ENCODE measurements at places on chromosomes 11 and 22.

DNA sequence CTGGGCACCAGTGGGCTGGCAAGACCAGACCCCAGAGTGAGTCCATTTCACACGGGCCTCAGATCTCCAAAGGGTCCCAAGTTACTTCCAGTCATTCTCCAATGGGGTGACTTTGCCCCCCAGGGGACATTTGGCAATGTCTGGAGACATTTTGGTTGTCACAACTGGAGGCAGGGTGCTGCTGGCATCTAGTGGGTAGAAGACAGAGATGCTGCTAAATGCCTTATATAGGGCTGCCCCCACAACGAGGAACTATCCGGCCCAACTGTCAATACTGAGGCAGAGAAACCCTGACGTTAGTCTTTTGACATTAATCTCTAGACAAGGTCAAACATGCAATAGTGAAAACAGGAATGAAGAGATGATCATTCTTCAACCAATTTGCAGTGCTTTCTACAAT lies 6.4 kb downstream of the RTN4RL2 start:
- no peak for DNase-seq

DNA sequence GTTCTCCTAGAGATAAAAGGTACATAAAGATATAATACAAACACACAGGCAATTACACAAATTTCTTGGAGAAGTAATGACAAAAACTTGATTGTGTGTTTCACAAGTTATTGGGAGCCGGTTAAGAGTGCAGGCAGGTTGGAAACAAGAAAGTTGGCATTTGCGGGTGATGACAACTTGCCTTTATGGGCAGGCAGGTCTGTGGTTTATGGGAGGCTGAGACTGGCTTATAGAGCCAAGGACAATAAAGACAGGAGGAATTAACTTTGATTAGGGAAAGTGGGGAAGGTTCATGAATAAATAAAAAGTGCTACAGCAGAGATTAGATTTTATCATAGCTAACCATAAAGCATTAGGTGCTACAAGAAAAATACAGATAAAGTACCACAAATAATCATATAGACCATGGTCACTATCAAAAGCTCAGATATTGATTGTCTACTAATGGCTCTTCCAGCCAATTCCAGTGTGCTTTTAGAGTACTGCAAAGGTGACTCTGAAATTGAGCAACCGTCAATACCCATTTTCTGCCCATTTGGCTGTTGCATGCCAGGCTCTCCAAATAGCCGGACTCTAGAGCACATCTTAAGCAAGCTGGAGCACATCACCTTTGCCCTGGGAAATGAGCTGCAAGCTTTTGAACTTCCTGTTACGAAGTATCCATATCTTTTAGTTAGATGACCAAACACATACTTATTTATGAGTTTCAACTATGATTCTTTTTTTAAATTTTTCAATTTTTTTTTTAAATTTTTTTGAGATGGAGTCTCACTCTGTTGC lies 33.9 kb upstream of the GAB2 start:
- DNase-seq, result no peak

GRCh38 chr22:33438273-33438672 lies 380.1 kb upstream of the SYN3 start:
- no peak for DNase-seq

- DNase-seq, result no peak
Measured at GRCh38 chr22:21937041-21937820, 15.4 kb downstream of the PPM1F start.

- no peak for DNase-seq
Measured at GRCh38 chr11:111449696-111450479, 62.3 kb downstream of the BTG4 start.

GRCh38 chr11:122068837-122069236 lies 47.2 kb downstream of the BLID start:
- no peak for DNase-seq

DNA sequence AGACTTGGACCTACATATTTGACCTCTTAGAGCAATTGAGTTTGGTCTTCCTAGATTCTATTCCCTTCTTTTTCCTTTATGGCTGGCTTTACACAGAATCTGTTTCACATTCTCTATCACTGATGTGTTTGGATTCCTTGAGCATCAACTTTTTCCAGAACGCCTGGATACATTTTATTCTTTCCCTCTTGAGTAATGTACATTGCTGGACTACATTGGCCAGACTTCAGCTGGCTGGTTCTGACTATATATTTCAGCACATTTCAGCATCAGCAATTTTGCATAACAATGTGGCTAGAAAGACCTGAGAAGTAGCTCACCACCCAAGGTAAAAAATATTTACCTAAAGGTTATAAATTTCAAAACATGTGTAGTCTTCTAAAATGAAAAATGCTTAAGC lies 2198.2 kb upstream of the RAG2 start:
- no peak for DNase-seq

GRCh38 chr11:72637926-72638325 lies 36.3 kb downstream of the PDE2A start:
- peak; percentile 90 for DNase-seq

DNA sequence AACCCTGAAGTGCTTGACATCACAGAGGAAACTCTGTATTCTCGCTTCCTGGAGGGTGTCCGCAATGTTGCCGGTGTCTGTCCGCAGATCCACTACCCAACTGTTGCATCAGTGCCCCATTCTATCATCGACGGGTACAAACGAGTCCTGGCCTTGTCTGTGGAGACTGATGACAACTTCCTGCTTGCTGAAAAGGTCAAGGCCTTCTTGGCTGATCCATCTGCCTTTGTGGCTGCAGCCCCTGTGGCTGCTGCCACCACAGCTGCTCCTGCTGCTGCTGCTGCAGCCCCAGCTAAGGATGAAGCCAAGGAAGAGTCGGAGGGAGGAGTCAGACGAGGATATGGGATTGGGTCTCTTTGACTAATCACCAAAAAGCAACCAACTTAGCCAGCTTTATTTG lies 42.9 kb upstream of the DAGLA start:
- peak; percentile 23 for DNase-seq

DNA sequence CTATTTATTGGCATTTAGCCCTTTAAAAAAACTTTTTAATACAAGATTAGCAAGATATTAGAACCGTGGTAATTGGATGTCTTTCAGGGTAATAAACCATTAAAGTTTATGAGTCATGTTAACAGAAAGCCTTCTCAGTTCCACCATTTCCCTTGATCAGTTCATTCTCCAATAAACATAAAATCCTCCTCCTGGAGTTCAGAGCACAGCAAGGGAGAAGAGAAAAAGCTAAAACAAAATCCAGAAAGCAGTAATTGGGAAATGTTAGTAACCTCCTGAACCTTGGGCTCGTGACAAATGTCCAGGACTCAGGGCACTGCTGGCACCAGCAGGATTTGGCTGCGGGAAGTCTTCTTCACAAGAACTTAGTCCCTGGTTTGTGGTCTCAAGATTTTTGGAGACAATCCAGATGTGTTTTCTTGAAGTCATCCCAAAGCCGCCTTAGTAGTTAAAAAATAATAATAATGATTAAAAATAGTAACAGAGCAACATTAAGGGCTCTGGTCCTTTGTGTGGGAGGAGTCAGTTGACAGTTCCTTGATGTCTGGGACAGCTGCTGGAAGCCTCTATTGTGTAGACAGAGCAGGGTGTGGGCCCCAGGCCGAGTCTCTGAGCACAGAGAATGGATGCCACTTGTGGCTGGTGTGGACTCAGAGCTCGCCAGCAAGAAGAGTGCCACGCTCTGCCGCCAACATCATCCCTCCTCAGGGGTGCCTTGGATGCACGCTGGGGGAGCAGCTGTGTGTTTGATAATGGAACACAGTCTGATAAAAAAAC lies 43.4 kb upstream of the PITPNB start:
- DNase-seq, result peak; percentile 59

GRCh38 chr11:46681814-46682213 lies 18.6 kb downstream of the ARHGAP1 start:
- no peak for DNase-seq

- DNase-seq, result no peak
Measured at GRCh38 chr22:41127451-41127850, 35.1 kb downstream of the EP300 start.

GRCh38 chr11:120324932-120325810 lies at the start of gene TLCD5:
TLCD5 (plus strand) TSS chr11:120325299; CDS start chr11:120327442, 2,143 bp downstream.
- DNase-seq, result peak; percentile 88

GRCh38 chr11:126603486-126603885 lies 248.0 kb downstream of the ST3GAL4 start:
- peak; percentile 28 for DNase-seq

- DNase-seq, result no peak
Measured at GRCh38 chr11:102286292-102286691, 31.0 kb upstream of the BIRC3 start.

DNA sequence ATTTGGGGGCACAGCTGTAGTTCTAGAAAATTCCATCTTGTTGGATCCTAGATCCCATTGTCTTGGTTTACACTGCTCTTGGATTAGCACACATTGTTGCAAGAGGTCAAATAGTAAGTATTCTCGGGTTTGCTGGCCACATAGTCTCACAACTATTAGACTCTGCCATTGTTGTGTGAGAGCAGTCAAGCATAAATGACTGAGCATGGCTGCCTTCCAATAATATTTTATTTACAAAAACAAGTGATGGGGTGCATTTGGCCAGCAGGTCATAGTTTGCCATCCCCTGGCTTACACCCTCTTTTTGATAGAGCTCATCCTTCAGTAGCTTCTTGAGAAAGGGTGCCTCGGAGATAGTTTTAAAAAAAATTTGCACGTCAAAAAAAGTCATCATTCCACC lies 77.9 kb upstream of the ALX4 start:
- no peak for DNase-seq

- DNase-seq, result no peak
Measured at GRCh38 chr22:22085702-22086500, 103.3 kb upstream of the TOP3B start.

DNA sequence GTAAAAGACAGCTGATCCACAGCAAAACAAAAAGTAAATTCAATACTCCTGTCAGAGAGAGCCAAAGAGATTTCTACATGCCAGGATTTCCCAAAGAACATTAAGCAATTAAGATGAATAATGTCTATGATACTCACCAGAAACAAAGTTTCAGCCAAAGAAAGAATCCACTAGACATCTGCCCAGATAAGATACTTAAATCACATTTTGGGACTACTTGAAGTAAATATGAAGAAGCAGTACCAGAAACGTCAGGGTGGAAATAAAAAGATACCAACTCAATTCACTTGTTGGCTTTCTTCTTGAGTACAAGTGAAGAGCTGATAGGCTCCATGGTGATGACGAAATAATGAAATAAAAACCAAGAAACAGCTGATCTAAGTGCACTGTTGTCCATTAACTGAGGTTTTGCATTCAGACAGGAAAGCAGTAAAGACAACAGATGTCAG lies 31.6 kb upstream of the ARHGAP32 start:
- DNase-seq, result no peak

- peak; percentile 32 for DNase-seq
Measured at GRCh38 chr11:108958368-108959104, 293.7 kb downstream of the DDX10 start.

- no peak for DNase-seq
Measured at GRCh38 chr11:120471131-120471530, 40.4 kb upstream of the GRIK4 start.

DNA sequence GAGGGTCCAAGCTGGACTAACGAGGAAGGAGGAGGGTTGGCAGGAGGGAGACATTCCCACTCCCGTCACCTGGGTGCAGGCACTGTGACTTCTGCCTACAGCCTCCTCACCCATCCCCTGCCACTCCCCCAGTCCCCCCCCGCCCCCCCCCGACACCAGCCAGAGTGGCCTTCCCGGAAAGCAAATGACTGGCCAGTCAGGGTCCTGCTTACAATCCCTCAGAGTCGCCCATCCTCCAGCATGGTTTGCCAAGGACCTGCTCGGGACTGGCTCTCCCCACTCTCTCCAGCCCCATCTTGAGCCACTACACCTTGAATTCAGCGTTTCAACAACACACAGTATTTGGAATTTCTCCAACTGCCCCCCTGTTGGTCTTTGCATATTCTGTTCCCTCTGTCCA lies 59.6 kb downstream of the THAP12 start:
- peak; percentile 40 for DNase-seq

DNA sequence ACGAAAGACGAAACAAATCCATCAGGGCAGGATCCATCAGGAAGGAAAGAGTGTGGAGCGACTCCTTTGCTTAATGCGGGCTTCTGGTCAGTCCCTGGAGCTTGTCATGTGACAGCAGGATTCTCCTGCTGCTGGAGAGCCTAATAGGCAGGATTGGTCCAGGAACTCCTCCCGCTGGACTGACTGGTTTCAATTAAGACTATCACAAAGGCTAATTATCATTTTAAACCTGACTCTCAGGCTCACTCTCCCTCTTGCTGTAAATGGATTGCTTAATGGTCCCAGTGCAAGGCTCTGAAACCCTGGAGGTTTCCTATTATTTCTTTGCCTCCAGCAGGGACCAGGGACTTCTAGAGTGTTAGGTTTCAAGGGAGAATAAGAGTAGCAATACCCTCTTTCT lies 493.8 kb downstream of the NTM start:
- peak; percentile 96 for DNase-seq

- no peak for DNase-seq
Measured at GRCh38 chr22:19353363-19354131, 62.0 kb upstream of the CLTCL1 start.

- no peak for DNase-seq
Measured at GRCh38 chr22:48670731-48671130, 1156.9 kb downstream of the BRD1 start.

- DNase-seq, result peak; percentile 78
Measured at GRCh38 chr22:26367402-26368245, 61.4 kb upstream of the ASPHD2 start.

DNA sequence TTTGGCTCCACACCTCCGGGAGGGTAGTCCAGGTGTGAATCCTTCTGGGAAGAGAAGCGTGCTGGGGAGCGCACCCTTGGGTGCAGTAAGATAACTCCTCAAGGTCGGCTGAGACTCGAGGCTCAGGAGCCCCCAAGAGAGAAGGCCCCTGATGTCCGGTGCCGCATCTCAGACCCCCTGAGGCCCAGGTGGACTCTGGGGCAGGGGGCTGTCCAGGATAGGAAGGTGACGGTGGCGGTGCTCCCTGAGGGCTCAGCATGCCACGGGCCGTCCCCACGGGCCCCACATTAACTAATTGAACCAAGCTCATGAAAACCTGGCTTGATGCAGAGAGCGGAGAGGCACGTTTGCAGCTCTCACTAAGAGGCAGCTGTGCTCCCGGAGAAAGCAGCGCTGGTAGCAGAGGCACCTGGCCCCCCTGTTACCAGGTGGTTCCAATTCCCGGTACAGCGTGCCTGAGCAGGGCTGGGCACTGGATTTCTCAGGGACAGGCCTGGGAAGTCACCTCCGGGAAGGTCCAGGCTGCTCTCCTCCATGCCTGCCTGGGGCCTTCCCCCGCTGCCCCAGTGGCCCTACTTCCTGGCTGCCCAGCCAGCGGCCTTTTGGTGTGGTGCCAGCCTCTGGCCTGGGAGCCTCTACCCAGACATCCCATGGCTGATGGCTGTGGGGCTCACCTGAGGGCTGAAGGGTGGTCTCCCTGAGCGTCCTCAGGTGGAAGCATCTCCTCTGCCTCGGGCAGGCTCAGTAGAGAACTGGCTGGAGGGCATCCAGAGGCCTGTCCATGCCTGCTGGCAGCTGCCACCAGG lies 1.1 kb downstream of the KCNQ1 start:
- no peak for DNase-seq

DNA sequence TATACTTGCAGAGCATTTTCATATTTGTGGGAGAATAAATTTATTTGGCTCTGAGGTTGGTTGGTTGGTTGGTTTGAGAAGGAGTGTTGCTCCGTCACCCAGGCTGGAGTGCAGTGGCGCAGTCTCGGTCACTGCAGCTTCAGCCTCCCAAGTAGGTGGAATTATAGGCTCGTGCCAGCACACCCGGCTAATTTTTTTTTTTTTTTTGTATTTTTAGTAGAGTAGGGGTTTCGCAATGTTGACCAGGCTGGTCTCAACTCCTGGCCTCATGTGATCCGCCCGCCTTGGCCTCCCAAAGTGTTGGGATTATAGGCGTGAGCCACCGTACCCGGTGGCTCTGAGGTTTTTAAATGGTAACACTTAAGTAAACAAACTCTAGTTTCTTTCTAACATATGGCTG lies 161.1 kb downstream of the TEAD1 start:
- no peak for DNase-seq

- DNase-seq, result peak; percentile 32
Measured at GRCh38 chr22:30573594-30574094, 821 bp downstream of the GAL3ST1 start.

Data from NCI-H69 (cell line).